Esophagus squamous epithelium (tissue), 5 donors: ENCODE measurements at places on chromosomes 4 and X. TPM values are rescaled to one million over a fixed set of nuclear protein-coding genes. Genes with fewer than 3 reads are reported as not detected.
A peak's percentile ranks its signal among the peaks of the same experiment; 100 is the strongest.

DNA sequence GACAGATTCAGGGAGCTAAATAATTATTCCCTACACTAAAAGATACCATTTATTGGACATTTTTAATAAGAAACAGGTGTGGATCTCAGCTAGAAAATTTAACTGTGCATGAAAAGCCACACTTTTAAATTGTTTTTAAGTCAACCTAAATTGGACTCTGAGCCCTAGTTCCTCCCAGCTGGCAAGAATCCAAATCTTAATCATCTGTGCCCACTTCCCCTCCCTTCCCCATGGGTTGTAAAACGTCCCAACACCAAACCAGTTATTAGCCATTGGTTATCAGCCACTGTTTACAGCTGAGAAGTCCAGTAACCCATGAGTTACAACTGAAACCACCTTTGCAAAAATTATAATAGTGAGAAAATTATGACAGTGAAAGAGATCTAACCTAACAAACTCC, 125.6 kb upstream of the S100G start:
- no peak overlapping the region for H3K27ac ChIP-seq
- DNase-seq, result no peak
- H3K4me1 ChIP-seq, result no peaks in the 10 kb centered on the region
- no peaks in the 10 kb centered on the region for H3K36me3 ChIP-seq
- no peaks in the 10 kb centered on the region for H3K27me3 ChIP-seq

DNA sequence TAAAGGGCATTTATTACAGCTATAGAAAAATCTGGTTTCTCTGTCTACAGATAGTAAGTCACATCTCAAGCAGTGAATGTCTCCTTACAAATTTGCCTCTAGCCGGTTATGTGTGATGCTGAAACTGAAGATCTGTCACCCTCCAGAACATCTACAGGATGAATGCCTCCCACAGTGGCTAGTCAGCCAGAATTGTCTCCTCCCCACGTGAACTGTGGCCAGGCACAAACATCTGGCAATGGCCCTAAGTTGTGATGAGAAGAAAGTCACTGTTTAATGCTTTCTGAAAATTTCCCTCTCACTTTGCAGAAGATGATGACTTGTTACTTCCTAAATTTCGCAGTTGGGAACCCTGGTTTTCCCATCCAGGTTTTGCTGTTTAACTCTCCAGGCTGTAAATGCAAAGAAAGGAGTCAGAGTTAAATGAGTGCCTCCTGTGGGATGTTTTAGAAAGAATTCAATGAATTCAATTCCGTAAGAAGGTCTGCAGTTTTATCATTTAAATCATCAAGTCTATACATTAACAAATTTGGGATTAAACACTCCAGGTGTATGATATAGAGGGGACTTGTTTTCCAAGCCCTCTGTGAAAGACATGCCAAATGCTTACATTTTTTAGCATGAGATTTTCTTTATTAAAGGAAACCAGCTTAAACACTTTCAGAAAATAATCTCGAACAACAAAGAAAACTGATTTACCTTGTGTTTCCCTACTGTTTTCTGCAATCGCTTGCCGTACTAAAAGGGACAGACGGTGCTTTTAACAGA, 55.4 kb upstream of the TLR3 start:
- H3K27me3 ChIP-seq, result no peaks in the 10 kb centered on the region
- H3K4me1 ChIP-seq, result no peaks in the 10 kb centered on the region
- H3K4me3 ChIP-seq, result no peak overlapping the region
- DNase-seq, result no peak
- no peaks in the 10 kb centered on the region for H3K36me3 ChIP-seq
- H3K27ac ChIP-seq, result no peak overlapping the region

The PPP1R2C gene
- not detected for total RNA-seq

DNA sequence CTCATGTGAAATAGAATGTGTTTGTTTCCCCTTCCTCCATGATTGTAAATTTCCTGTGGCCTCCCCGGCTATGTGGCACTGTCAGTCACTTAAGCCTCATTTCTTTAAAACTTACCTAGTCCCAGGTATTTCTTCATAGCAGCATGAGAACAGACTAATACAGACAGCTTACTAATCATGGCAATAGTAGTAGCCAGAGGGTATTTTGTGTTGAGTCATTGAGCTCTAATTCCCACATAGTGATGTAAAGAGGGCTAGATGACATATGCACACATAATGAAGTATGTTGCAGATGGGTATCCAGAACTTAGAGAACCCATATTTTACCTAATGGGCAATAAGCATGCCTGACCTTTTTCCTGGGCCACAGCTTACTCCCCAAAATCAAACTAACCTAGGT, 1197.2 kb downstream of the PCDH7 start:
- H3K4me1 ChIP-seq, result no peaks in the 10 kb centered on the region
- DNase-seq, result no peak
- H3K27ac ChIP-seq, result no peak overlapping the region
- H3K36me3 ChIP-seq, result no peaks in the 10 kb centered on the region
- no peak overlapping the region for H3K4me3 ChIP-seq

DNA sequence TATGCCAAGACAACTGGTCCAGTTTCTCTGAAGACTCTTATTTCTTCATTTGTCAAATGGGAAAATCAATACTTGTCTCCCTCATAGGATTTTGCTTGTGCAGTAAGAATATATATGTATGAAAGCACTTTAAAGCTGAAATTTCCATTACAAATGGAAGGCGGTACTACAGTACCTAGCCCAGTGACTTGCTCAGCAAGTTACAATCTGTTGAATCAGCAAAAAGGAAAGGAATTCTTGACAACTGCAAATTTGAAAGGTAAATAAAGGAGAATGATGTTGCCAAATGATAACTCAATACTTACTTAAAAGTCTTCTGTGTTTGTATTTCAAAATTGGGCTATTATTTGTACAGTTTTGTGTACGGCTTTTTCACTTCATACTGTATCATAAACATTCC, 71.1 kb downstream of the PKD2 start:
- H3K36me3 ChIP-seq, result peaks cover 47% of the 10 kb centered on the region
- H3K4me1 ChIP-seq, result peaks cover 15% of the 10 kb centered on the region
- no peak for DNase-seq
- no peak overlapping the region for H3K4me3 ChIP-seq
- peak overlapping the region; percentile 17 for H3K27ac ChIP-seq

- no peaks in the 10 kb centered on the region for H3K4me1 ChIP-seq
- H3K27ac ChIP-seq, result no peak overlapping the region
- H3K4me3 ChIP-seq, result no peak overlapping the region
- H3K36me3 ChIP-seq, result no peaks in the 10 kb centered on the region
- no peak for DNase-seq
- no peaks in the 10 kb centered on the region for H3K27me3 ChIP-seq
Observed at GRCh38 chr4:46329118-46329976, 60.6 kb downstream of the GABRA2 start.

The MAGEB1 gene
- not detected for total RNA-seq

DNA sequence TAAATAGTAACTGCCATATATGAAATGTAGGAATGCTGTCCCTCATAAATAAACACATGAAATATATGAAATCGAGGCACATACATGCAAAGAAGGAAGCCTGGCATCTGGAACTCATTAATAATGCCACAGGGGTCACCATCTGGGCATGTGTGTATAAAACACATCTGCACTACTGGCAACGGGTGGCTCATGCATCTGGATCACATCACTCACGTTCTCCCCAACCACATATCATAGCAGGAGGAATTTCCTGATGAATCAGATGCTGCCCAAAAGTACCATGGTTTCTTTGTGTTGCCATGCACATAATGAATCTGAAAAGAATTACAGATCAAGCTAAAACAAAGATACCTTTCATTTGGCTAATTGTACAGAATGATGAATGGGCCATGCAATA, 28.6 kb downstream of the RNF175 start:
- DNase-seq, result no peak
- H3K36me3 ChIP-seq, result no peaks in the 10 kb centered on the region
- no peaks in the 10 kb centered on the region for H3K4me1 ChIP-seq
- no peaks in the 10 kb centered on the region for H3K27me3 ChIP-seq
- H3K27ac ChIP-seq, result no peak overlapping the region

The PDGFC gene
- total RNA-seq, result 5.3 TPM

- H3K4me1 ChIP-seq, result no peaks in the 10 kb centered on the region
- no peaks in the 10 kb centered on the region for H3K36me3 ChIP-seq
- H3K27ac ChIP-seq, result no peak overlapping the region
- no peak overlapping the region for H3K4me3 ChIP-seq
- H3K27me3 ChIP-seq, result no peaks in the 10 kb centered on the region
Observed at GRCh38 chrX:115679460-115679859, 118.5 kb downstream of the PLS3 start.

GRCh38 chrX:19745077-19745476, 142.3 kb downstream of the SH3KBP1 start:
- H3K27me3 ChIP-seq, result no peaks in the 10 kb centered on the region
- H3K4me1 ChIP-seq, result peaks cover 7% of the 10 kb centered on the region
- no peak for DNase-seq
- H3K36me3 ChIP-seq, result no peaks in the 10 kb centered on the region

DNA sequence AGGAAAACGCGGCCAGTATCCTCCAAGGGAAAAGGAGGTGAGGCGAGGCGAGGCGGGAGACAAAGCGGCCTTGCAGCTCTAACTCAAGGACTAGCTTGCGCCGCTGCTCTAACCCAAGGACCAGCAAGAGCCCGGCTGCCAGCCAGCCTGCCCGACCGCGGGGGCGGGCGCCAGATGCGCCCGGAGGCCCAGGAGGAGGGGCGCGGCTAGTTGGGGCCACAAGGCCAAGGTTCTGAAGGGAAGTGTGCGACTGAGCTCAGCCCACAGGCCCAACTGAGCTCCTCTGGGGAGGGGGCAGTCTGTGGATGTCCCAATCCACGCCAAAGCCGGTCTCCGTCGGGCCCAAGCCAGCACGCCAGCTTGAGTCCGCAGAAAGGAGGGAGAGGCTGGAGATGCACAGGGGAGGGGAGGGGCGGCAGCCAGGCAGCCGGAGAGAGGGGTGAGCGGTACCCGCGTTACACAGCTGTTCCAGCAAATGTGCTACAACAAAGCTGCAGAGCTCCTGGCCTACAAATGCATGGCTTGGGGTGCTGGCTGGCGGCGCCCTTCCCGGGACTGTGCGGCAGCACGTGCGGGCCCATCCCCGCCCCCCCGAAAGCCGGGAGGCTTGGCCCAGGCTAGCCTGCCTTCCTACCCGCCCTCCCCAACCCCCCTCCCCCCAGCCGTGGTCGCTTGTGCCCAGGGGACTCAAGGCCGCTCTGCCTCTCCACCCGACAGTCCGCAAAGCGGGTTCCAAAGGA, 637 bp downstream of the AMER1 start:
- H3K36me3 ChIP-seq, result no peaks in the 10 kb centered on the region
- H3K4me3 ChIP-seq, result peak overlapping the region; percentile 71
- no peaks in the 10 kb centered on the region for H3K27me3 ChIP-seq
- no peak for DNase-seq

- H3K4me3 ChIP-seq, result peak within 1 kb of the TSS; percentile 31
- peak within 1 kb of the TSS; percentile 66 for H3K27ac ChIP-seq
- peaks cover 17% of the 10 kb centered on the region for H3K4me1 ChIP-seq
- no peaks in the 10 kb centered on the region for H3K27me3 ChIP-seq
Observed at GRCh38 chr4:68447201-68447600, at the start of gene TMPRSS11E. Gene TMPRSS11E (plus strand): TSS chr4:68447463. CDS start chr4:68447513, 50 bp downstream.

GRCh38 chrX:110036162-110037033, 33.5 kb downstream of the TMEM164 start:
- no peak overlapping the region for H3K27ac ChIP-seq
- H3K4me3 ChIP-seq, result no peak overlapping the region
- H3K36me3 ChIP-seq, result no peaks in the 10 kb centered on the region
- H3K4me1 ChIP-seq, result no peaks in the 10 kb centered on the region

- H3K4me3 ChIP-seq, result no peak overlapping the region
- DNase-seq, result no peak
- H3K4me1 ChIP-seq, result no peaks in the 10 kb centered on the region
- H3K36me3 ChIP-seq, result no peaks in the 10 kb centered on the region
- no peak overlapping the region for H3K27ac ChIP-seq
Observed at GRCh38 chr4:44279469-44279868, 169.1 kb downstream of the KCTD8 start.

The ACSL4 gene
- total RNA-seq, result 34.3 TPM

GRCh38 chrX:15874672-15875071, 20.1 kb upstream of the AP1S2 start:
- no peaks in the 10 kb centered on the region for H3K36me3 ChIP-seq
- no peak overlapping the region for H3K27ac ChIP-seq
- DNase-seq, result no peak
- H3K4me1 ChIP-seq, result no peaks in the 10 kb centered on the region

- no peak overlapping the region for H3K4me3 ChIP-seq
- no peak for DNase-seq
- H3K27me3 ChIP-seq, result no peaks in the 10 kb centered on the region
- no peak overlapping the region for H3K27ac ChIP-seq
- H3K4me1 ChIP-seq, result no peaks in the 10 kb centered on the region
- H3K36me3 ChIP-seq, result no peaks in the 10 kb centered on the region
Observed at GRCh38 chrX:2299871-2300270, 200.9 kb downstream of the DHRSX start.

DNA sequence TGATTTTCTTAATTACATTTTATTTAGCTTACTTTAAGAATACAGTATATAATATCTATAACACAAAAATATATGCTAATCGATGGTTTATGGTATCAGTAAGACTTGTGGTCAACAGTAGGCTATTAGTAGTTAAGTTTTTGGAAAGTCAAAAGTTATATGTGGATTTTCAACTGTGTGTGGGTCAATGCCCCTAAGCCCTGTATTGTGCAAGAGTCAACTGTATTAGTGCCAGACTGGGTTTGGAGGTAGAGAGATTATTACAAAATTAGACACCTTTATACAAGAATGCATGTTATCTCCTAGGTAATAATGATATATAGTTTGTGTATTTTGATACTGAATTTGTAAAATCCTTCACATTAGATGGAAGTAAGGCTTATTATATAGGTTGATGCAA, 100.3 kb upstream of the PRR32 start:
- DNase-seq, result no peak
- H3K4me3 ChIP-seq, result no peak overlapping the region
- no peak overlapping the region for H3K27ac ChIP-seq
- no peaks in the 10 kb centered on the region for H3K27me3 ChIP-seq
- no peaks in the 10 kb centered on the region for H3K36me3 ChIP-seq

DNA sequence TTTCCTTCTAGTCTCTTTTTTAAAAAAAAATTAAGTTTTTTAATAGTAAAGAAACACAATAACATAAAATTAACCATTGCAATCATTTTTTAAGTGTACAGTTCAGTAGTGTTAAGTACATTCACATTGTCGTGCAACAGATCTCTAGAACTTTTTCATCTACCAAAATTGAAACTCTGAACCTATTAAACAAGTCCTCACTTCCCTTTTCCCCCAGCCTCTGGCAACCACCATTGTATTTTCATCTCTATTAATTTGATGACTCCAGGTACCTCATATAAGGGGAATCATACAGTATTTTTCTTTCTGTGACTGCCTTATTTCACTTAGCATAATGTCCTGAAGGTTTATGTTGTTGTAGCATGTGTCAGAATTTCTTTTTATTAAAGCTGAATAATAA, 31.8 kb downstream of the MSL3 start:
- no peak overlapping the region for H3K27ac ChIP-seq
- no peak overlapping the region for H3K4me3 ChIP-seq
- DNase-seq, result no peak
- H3K27me3 ChIP-seq, result no peaks in the 10 kb centered on the region
- no peaks in the 10 kb centered on the region for H3K36me3 ChIP-seq

GRCh38 chr4:56450342-56450741, 14.3 kb downstream of the PAICS start:
- no peak overlapping the region for H3K4me3 ChIP-seq
- peaks cover 30% of the 10 kb centered on the region for H3K36me3 ChIP-seq
- no peaks in the 10 kb centered on the region for H3K27me3 ChIP-seq
- no peak for DNase-seq

GRCh38 chr4:18844726-18845125, 823.2 kb upstream of the LCORL start:
- no peaks in the 10 kb centered on the region for H3K36me3 ChIP-seq
- no peaks in the 10 kb centered on the region for H3K4me1 ChIP-seq

The REPS2 gene
- 12.8 TPM for total RNA-seq
